ENCODE measurements at places on chromosomes 4 and X. TPM values are rescaled to one million over a fixed set of nuclear protein-coding genes. Genes with fewer than 3 reads are reported as not detected.

The ARSJ gene
- not detected for total RNA-seq

The SAGE1 gene
- not detected for total RNA-seq

The TTC29 gene
- total RNA-seq = not detected

The ZAR1 gene
- total RNA-seq = not detected

The PLXNB3 gene
- total RNA-seq = 0.40 TPM

The STPG2 gene
- total RNA-seq = not detected

The CORIN gene
- total RNA-seq = not detected

All from activated T-cell treated with anti-CD3 and anti-CD28 coated beads, Interleukin-2, amount 50 U/mL, for 4 hours (primary cell).